ENCODE measurements at places on chromosomes 16 and 17.
A peak's percentile ranks its signal among the peaks of the same experiment; 100 is the strongest.

DNA sequence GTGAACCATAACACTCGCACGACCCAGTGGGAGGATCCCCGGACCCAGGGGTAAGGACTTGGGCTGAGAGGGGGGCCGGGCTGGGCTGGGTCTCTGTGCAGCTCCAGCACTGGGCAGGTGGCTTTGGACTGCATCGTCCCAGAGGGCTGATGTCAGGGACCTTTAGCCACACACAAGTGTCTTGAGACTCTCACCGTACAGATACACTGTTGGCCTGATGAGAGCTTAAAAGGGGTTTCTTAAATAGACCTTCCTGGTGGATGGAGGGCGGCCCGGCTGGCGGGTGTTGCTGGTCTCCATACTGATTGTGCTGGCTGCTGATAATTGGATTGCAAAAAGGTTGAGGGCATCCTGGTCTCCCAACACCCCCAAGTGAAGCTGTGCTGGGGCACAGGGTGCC, 21.7 kb upstream of the CLEC18A start:
- no peak for DNase-seq
- H3K36me3 ChIP-seq, result no peaks in the 10 kb centered on the region
- H3K27me3 ChIP-seq, result no peaks in the 10 kb centered on the region
- no peak overlapping the region for H3K27ac ChIP-seq

- H3K36me3 ChIP-seq, result no peaks in the 10 kb centered on the region
- H3K27me3 ChIP-seq, result no peaks in the 10 kb centered on the region
Measured at GRCh38 chr16:80569440-80570105, 28.8 kb downstream of the DYNLRB2 start.

GRCh38 chr17:65312718-65313377, 175.7 kb downstream of the RGS9 start:
- no peak overlapping the region for H3K4me3 ChIP-seq
- DNase-seq, result no peak
- no peaks in the 10 kb centered on the region for H3K36me3 ChIP-seq
- no peaks in the 10 kb centered on the region for H3K27me3 ChIP-seq

DNA sequence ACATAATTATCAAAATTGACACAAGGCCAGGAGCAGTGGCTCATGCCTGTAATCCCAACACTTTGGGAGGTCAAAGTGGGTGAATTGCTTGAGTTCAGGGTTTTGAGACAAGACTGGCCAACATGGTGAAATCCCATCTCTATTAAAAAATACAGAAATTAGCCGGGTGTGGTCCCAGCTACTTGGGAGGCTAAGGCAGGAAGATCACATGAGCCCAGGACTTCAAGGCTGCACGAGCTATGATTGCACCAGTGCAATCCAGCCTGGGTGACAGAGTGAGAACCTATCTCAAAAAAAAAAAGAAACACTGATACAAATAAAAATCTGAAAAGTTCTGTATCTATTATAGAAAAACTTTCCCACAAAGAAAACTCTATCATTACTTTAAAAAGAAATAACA, 15.5 kb downstream of the MYH10 start:
- no peaks in the 10 kb centered on the region for H3K36me3 ChIP-seq
- no peaks in the 10 kb centered on the region for H3K27me3 ChIP-seq
- H3K4me1 ChIP-seq, result no peaks in the 10 kb centered on the region
- DNase-seq, result no peak
- no peak overlapping the region for H3K4me3 ChIP-seq

- H3K27me3 ChIP-seq, result no peaks in the 10 kb centered on the region
- DNase-seq, result peak; percentile 77
- H3K36me3 ChIP-seq, result no peaks in the 10 kb centered on the region
- H3K27ac ChIP-seq, result peak overlapping the region; percentile 71
Measured at GRCh38 chr17:83174362-83175118, 95.1 kb downstream of the METRNL start.

Data from vagina (tissue), 2 donors.